Occipital lobe (tissue), 3 donors: ENCODE measurements at places on chromosomes 16 and 17. TPM values are rescaled to one million over a fixed set of nuclear protein-coding genes. Genes with fewer than 3 reads are reported as not detected.
A peak's percentile ranks its signal among the peaks of the same experiment; 100 is the strongest.

Gene KLHL11
- total RNA-seq: 74.9 TPM

Gene SP2
- 0.31 TPM for total RNA-seq

GRCh38 chr17:81683208-81683583 is 401 bp downstream of the ARL16 start:
- DNase-seq: no peak

Gene BAIAP3
- total RNA-seq: 5.8 TPM

DNA sequence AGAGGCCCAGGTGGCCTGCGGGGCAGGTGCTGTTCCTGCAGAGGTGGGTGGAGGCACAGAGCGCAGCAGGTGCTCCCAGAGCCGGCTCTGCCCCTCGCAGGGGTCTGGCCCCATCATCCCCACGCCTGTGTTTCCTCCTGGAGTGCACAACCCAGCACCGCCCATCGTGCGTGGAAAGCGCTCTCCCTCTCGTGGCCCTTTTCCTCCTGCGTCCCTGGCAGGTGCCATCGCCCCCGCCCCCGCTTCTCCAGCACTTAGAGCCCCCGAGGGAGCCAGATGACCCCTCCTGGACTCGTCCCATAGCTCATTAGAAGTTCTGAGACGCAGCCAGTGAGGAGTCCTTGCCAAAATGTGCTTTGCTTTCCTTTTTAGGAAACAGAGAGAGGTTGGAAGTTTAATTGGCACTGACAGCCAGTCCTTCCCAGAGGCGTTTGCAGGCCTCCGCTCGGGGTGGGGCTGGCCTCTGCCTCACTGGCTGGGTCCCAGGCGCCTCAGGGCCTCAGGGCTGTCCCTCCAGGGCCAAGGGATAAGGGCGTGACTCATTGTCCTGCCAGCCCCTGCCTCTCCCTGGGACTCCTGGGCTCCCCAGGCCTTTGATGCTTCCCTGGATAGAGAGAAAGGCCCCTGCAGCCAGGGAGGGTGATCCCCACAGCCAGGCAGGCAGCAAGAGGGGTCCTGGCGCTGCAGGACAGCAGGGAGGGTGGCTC is 32.2 kb upstream of the CHMP6 start:
- no peak for DNase-seq

DNA sequence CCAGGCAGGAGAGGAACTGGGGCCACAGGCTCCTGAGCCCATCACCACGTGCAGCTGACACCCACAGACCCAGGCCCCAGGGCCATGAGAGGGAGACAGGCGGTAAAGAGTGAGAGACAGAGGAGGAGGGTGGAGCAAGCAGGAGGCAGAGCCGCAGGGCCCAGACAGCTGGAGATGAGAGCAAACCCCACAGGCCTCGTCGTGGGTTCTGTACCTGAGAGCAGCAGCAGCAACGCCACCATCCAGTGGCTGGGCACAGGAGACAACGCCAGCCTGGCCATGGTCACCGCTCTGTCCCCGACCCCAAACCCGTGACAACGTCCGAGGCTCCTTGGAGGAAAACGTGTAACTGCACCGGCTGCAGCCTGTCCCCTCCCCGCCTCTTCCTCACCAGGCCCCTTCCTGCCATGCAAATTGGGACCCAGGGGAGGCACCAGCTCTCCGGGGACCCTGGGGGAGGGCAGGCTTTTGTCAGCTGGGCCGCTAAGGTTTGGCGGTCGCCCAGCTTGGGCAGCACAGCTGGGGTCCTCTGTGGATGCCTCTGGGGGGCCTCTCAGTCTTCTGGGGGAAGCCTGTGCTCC is at the start of gene CD79B:
Gene CD79B, minus strand, starts transcription at position 351 of the 581 bp plus-strand sequence. Its CDS starts 70 bp downstream, at position 281.
- no peak for DNase-seq

Gene TBC1D26
- total RNA-seq: 2.2 TPM

DNA sequence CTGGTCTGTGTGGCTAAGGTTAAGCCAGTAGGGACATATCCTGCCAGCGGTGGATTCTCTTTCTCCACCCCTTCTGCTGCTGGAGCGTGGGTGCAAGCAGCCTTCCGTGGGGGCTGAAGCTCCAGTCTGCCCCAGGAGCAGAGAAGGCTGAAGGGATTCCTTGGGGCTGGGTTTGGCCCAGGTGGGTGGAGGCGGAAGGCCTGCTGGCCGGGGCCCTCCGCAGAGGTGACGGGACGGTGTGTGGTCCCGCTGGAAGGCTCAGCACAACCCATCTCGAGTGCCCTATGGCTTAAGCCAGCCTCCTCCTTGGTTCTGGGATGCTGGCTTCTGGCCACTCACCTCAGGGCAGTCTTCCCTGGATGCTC is 13.1 kb downstream of the TIMM22 start:
- no peak for DNase-seq

Gene DNAH2
- total RNA-seq: 0.62 TPM

Gene NPIPA3
- 0.94 TPM for total RNA-seq

GRCh38 chr16:17643935-17644334 is 173.2 kb upstream of the XYLT1 start:
- DNase-seq: no peak

- peak; percentile 88 for DNase-seq
These were observed at the start of gene AKAP1 for GRCh38 chr17:57084802-57085447. AKAP1 (plus strand) TSS chr17:57085246; CDS start chr17:57105465, 20,219 bp downstream.

Gene HSD17B1
- total RNA-seq: 0.62 TPM

Gene BCL6B
- 1.4 TPM for total RNA-seq
